ENCODE measurements at places on chromosomes 16 and 17.
A peak's percentile ranks its signal among the peaks of the same experiment; 100 is the strongest.

DNA sequence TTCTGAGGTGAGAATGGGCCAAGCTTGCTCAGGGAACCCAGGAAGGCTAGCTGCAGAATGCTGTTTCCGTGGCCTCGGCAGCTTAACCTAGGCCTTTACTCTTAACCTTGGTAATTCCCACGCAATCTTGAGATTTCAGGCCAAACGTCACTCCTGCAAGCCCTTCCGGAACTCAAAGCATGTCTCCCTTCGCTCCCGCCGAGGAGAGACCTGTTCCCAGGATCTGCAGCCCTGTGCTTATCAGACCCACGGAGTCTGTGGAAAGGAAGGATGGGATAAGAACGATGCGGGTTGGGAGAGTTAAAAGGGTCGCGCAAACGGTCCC lies 524 bp upstream of the ZFP3 start:
- no peak for DNase-seq

GRCh38 chr17:36936455-36937000 lies 747 bp upstream of the LHX1 start:
- DNase-seq = peak; percentile 60

DNA sequence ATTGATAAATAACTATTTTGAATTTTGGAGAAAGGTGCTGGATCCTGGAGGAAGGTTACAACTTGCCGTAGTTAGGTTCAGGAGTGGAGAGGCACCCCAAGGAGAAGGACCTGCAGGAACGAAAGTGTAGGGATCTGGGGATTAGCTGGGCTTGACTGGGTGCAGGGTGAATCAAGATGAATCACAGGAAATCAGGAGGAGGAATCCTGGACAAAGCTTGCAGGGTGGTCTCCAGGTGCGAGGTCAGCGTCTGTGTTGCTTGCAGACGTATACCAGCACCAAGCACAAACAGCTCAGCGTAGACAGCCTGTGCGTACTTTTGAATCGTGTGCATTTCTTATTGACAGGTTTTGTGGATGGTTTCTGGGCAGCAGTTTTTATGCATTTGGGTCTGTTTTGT lies 144.3 kb downstream of the MSI2 start:
- no peak for DNase-seq

DNA sequence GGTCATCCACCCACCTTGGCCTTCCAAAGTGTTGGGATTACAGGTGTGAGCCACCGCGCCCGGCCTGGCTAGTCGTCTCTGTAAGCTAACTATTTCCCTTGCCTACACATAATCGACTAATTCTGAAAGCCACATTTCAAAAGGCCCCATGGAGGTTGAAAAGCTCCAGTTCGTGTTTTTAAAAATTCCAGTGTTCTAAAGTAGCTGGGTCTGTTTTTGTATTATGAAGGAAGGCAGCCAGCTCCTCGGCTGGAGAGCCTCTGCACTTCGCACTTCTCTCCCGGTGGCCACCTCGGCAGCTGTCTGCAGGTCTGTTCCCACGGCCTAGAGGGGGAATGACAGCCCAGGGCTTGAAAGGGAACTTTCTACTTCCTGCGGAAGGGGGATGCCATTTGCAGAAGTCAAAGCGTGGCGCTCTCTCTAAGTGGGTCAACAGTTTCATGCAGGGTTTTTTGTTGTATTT lies 16.9 kb downstream of the HASPIN start:
- no peak for DNase-seq

GRCh38 chr16:21620592-21620991 lies 21.2 kb downstream of the METTL9 start:
- no peak for DNase-seq

GRCh38 chr17:19343671-19344151 lies 18.8 kb downstream of the B9D1 start:
- no peak for DNase-seq

GRCh38 chr16:12429756-12430155 lies 373.9 kb downstream of the CPPED1 start:
- DNase-seq = no peak

GRCh38 chr16:1791943-1792812 lies 1.3 kb downstream of the IGFALS start:
- DNase-seq = no peak

DNA sequence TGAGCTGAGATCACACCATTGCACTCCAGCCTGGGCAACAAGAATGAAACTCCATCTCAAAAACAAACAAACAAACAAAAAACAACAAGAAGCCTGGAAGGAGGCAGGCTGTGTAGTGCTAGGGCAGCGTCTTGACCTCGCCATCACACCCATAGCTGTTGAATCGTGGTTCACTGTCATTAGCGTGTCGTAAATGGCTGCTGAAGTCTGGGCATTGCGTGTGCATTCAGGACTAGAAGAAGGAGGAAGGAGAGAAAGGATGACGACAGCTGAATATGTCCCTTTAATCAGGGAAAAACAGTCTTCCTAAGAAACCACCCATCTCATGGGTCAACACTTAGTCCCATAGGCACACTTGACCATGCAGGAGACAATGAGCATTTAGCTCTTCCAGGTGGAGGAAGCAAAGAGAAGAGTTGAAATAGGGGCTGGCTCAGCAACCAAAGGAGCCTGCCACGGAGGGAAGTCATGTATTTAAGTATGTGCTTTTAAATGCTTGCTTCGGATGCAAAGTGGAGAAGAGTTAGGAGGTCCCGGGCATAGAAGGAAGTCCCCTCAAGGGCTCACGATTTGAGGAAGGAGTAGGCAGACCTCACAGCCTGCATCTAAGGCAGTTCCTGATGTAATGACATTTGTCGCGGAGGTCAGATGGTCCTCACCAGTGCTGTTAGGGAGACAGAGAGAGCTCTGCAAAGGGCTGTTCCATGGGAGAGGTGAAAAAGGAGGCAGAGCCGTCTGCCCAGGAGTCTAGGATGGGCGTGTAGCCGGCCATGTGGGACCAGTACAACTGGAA lies 8.8 kb downstream of the PRSS22 start:
- no peak for DNase-seq

- DNase-seq = no peak
Observed at GRCh38 chr16:10182222-10183053, at the start of gene GRIN2A. Gene GRIN2A (minus strand): TSS chr16:10182428. CDS start chr16:10180411, 2,017 bp downstream.

DNA sequence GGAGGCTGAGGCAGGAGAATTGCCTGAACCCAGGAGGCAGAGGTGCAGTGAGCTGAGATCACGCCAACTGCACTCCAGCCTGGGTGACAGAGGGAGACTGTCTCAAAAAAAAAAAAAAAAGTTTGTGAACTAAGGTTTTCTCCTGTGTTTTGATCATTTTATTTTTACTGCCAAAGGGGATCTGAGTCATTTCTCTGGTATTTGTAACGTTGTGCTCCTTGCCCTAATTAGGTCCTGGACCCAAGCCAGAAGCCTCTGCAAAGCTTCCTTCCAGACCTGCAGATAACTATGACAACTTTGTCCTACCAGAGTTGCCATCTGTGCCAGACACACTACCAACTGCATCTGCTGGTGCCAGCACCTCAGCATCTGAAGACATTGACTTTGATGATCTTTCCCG lies 32.1 kb downstream of the IST1 start:
- no peak for DNase-seq

- DNase-seq = no peak
Observed at GRCh38 chr17:49214676-49215360, 4.3 kb downstream of the ABI3 start.

DNA sequence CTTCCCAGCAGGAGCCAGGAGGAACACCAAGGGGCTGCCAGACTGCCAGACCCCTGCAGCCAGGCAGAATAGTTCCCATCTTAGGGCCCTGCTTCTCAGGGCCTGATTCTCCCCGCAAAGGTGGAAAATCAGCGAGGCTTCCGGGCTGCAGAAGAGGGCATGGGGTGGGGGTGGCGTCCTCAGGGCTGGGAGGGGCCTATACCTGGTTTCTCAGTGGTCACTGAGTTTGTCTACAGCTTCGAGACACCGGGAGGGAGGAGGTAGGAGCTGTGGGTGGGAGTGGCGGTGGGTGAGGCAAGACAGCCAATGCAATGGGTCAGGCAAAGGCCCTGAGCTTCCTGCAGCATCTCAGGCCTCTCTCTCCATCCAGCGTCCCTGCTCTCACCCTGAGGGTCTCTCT lies 14.3 kb downstream of the LRRC75A start:
- DNase-seq = no peak

GRCh38 chr17:14747603-14747950 lies 446.7 kb downstream of the HS3ST3B1 start:
- no peak for DNase-seq

DNA sequence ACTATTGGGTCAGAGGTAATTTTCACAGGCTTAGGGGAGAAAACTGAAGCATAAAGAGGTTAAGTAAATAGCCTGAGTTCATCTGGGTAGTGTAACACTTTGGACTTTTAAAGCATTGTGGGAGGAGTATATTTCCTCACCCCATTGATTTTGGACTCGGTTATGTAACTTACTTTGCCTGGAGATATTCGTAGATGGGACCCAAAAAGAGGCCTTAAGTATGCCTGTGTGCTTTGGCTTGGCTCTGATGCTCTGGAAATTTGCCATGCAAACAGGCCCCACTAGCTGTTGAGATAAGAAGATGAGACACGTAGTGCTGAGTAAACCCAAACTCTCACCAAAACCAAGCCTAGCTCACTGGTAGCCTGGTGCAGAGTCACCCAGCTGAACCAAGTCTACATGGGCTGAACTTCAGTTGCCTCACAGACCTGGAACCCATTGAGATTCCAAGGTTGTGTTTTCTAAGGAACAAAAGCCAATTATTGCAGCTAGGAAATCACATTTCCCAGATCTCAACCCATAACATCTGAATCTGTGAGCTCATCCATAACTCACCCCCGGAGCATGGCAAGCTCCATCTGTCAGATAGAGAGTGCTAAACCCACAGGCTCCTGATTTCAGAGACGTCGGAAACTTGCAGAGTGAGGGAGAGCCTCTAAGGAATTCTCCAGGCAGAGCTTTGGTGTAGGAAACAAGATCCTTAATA lies 536.0 kb upstream of the C16orf82 start:
- DNase-seq = no peak

DNA sequence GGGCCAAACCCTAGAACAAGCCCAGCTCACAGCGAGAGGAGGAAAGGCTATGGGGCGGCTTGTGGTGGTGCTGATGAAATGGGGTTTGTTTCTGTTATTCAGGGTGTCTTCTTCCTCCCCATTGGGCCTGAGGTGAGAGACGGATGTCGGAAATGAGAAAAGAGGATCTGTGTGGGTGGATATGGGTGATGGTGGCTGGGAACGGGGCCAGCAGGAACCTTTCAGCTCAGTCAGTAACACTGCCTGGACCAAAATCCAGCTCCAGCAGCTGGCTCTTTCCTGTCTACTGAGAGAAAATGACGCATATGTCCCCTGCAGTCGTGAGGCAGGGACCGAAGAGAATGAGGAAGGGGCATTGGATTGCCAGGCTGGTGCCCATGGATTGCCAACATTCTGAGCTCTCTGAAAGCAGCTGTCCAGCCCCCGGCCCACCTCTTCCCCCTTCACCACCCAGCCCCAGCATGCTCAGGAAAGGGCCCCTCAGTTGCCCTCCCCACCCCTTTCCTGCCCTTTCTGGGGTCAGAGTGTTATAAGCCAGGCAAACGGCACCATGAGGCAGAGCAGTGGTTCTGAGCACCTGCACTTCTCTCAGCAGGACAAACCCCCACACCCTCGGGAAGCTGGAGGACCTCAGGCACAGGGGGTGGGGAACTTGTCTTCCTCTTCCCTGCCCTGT lies 4.0 kb downstream of the MYH3 start:
- DNase-seq = no peak

- no peak for DNase-seq
Observed at GRCh38 chr17:49523706-49524472, 28.8 kb downstream of the NGFR start.

DNA sequence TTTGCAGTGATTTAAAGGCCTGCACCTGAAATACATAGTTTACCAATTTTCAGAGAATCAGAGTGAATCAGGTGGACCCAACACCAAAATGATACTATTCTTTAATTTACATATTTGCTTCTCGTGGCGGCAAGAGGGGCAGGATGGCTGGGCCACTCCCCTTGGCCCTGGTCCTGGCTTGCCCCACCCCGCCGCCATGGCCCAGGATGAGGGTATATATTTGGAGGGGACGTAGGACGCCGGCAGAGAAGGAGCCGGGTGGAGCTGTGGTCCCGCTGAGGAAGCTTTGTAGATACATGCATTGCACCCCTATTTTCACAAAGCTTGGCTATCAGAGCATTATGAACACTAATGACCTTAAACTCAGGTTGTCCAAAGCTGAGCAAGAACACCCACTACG lies 43.5 kb downstream of the EFCAB13 start:
- DNase-seq = no peak

DNA sequence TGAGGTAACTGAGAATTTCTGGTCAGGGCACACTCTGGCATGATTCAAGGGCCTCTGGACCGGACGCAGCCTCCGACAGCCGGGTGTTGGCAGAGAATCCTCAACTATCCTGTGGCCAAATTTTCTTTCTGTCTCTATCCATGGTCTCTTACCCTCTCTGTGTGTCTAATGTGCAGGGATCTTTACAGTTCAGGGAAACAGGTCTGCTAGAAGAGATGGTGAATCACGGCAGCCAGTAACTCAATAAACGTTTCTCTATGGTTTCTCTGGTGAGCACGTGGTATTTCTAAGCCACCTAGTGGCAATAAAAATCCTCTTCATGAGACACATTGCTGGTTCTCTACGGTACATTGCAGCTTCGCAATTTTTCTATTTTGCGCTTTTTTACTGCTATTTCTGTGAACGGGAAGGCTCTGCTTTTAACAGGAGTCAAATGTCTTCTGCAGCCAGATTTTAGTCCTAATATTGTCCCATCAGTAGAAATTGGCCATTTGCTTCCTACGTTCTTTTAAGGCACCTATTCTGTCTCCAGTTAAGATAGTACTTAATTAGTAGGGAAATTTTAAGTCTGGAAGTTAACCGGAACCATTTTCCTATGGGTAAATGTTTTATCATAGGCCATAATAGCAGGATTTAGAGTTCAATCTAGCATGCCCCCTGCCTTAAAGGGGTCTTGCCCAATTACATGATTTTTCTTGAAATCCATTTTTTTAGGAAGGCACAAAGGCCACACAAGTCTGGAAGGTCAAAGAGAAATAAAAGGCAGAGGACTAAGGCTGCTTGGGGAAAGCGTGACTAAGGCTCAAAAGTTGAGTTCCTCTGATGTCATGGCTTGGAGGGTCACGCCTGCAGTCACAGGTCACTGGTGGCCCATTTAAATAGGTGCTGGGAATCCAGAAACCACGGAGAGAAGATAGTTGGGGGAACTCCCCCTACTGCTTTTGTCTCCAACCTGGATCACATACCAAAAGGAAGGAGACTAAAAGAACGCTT lies 31.5 kb downstream of the QPRT start:
- no peak for DNase-seq

DNA sequence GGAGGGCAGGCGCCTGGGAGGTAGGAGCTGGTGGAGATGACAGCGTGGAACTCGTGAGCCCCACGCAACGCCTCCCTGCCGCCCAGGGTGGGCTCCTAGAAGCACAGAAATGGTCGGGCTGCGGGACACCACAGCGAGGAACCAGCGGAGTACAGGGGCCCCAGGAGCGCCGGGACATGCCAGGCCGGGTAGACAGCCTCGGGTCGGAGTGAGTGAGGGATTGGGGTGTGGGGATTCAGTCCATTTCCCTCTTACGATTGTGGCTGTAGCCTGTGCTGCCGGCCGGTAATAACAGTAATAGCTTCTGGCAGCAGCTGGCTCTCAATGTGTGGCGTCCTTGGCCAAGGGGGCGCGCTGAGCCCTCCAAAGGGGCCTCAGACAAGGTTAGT lies 12.2 kb upstream of the CES3 start:
- DNase-seq = no peak

- no peak for DNase-seq
Observed at GRCh38 chr17:67025216-67025792, 19.1 kb upstream of the CACNG1 start.

Measured in NCI-H1930 (cell line).